Naive thymus-derived CD8-positive, alpha-beta T cell (primary cell): ENCODE measurements at places on chromosomes 2 and 18. TPM values are rescaled to one million over a fixed set of nuclear protein-coding genes. Genes with fewer than 3 reads are reported as not detected.

Gene HRH4
- not detected for total RNA-seq

Gene TOGARAM2
- 0.47 TPM for total RNA-seq

Gene SOCS6
- total RNA-seq, result 2.0 TPM

Gene ONECUT2
- not detected for total RNA-seq

Gene TRIP12
- total RNA-seq, result 221 TPM

Gene CDK5R2
- total RNA-seq, result not detected

Gene SERPINB3
- total RNA-seq, result not detected

Gene CD8B
- total RNA-seq, result 456 TPM

Gene CROCC2
- total RNA-seq, result not detected

Gene MOCOS
- 0.08 TPM for total RNA-seq

Gene CTDSP1
- 143 TPM for total RNA-seq
